ENCODE measurements at places on chromosomes 3 and 15. TPM values are rescaled to one million over a fixed set of nuclear protein-coding genes. Genes with fewer than 3 reads are reported as not detected.

DNA sequence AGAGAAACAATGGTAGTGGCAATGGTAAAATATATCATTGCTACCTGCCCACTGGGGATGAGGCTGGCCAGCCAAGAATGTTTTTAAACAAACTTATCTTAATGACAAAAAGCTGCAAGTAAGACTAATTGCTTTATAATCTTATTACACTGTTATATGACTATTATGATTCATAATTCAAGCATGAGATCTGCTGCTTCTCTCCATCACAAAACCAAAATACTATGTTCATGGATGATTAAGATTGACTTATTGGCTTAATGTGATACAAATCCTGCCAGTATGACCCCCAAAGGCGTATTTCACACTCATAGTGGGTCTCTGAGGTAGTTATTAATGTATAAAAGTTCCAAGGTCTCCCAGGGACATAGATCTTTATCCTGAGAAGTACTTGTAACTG lies 52.6 kb downstream of the FBN1 start:
- H3K4me1 ChIP-seq, result peaks cover 7% of the 10 kb centered on the region
- H3K27me3 ChIP-seq, result no peaks in the 10 kb centered on the region
- no peaks in the 10 kb centered on the region for H3K36me3 ChIP-seq
- no peak for DNase-seq
- H3K27ac ChIP-seq, result no peak overlapping the region

Gene PIERCE2
- 1.6 TPM for total RNA-seq

DNA sequence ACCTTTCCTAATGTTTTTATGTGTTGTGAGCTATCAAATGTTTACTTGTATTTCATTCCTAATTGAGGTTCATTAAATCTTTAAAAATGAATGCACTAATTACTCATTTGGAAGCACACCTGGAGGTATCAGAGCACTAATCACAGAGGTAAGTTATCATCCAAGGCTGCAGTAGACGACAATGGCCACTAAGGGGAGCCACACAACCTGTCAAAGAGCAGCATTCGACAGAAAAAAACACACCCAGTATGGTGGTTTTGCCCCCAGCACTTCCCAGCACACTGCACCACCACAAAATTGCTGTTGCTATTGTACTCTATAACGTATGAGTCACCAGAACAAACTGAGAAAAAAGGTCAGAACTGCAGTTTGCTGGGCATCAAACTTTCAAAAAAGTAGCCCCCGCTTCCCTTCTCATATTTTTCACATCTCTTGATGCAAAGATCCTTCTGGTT lies 205.9 kb upstream of the IGF1R start:
- peak; percentile 72 for DNase-seq
- no peak overlapping the region for H3K4me3 ChIP-seq
- peaks cover 11% of the 10 kb centered on the region for H3K36me3 ChIP-seq
- H3K4me1 ChIP-seq, result peaks cover 16% of the 10 kb centered on the region
- H3K27ac ChIP-seq, result no peak overlapping the region

Gene WWTR1
- total RNA-seq, result 25.5 TPM

- H3K4me3 ChIP-seq, result no peak overlapping the region
- H3K4me1 ChIP-seq, result no peaks in the 10 kb centered on the region
- no peaks in the 10 kb centered on the region for H3K27me3 ChIP-seq
- no peak overlapping the region for H3K27ac ChIP-seq
Observed at GRCh38 chr3:16441371-16441875, 72.1 kb downstream of the RFTN1 start.

Gene ATP13A5
- total RNA-seq, result not detected

DNA sequence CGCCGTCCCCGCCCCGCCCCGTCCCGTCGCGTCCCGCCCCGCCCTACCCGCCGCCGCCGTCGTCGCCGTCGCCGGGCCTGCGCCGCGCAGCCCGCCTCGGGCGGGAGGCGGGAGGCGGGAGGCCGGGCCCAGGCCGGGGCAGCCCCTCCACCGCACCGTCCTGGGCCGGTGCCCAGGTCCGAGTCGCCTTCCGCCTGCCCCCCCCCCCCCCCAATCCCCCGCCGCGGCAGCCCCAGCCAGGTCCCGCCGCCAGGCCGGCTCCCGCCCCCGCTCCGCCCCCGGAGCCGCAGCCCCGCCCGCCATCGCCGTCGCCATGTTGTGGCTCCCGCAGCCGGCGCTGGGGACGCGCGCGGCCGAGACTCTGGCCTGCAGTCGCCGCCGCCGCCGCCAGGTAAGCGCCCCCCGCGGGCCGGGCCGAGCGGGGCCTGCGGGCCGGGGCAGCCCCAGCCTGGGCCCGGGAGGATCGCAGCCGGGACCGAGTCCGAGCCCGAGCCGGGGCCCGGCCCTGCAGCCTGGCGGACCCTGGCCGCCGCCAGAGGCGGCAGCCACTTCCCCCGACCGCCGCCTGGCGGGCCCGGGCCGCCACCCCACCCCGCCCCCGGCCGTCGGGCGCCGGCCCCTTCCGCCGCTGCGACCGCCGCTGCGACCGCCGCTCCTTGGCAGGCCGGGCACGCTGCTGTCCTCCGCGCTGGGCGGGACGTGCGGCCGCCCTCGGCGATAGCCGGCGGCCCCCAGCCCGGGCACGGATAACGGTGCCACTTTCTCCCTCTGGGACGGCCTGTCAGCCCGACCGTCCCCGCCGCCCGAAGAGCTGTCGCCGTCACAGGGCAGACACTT lies at the start of gene ZNF592:
TSS of gene ZNF592 (plus strand) at position 319 of the 837 bp plus-strand sequence. CDS start 34,084 bp downstream, outside the sequence.
- peak within 1 kb of the TSS; percentile 92 for H3K4me3 ChIP-seq
- H3K36me3 ChIP-seq, result no peaks in the 10 kb centered on the region
- no peaks in the 10 kb centered on the region for H3K27me3 ChIP-seq
- H3K27ac ChIP-seq, result peak within 1 kb of the TSS; percentile 99
- DNase-seq, result peak; percentile 65

Gene TLR9
- total RNA-seq, result not detected

- peaks cover 9% of the 10 kb centered on the region for H3K36me3 ChIP-seq
- H3K4me3 ChIP-seq, result no peak overlapping the region
- peak; percentile 84 for DNase-seq
- H3K27me3 ChIP-seq, result no peaks in the 10 kb centered on the region
- no peak overlapping the region for H3K27ac ChIP-seq
Observed at GRCh38 chr15:70512772-70513362, 250.5 kb downstream of the UACA start.

Gene SRGAP3
- total RNA-seq, result 12.1 TPM

Gene MORC1
- not detected for total RNA-seq

GRCh38 chr3:11144996-11145395 lies 9.3 kb upstream of the HRH1 start:
- no peak for DNase-seq
- peaks cover 15% of the 10 kb centered on the region for H3K27me3 ChIP-seq
- H3K4me3 ChIP-seq, result no peak overlapping the region
- no peaks in the 10 kb centered on the region for H3K36me3 ChIP-seq

GRCh38 chr3:142596726-142597088 lies 514 bp downstream of the PLS1 start:
- H3K4me3 ChIP-seq, result peak overlapping the region; percentile 97
- H3K27me3 ChIP-seq, result peaks cover 4% of the 10 kb centered on the region
- peaks cover 19% of the 10 kb centered on the region for H3K4me1 ChIP-seq
- DNase-seq, result no peak
- no peak overlapping the region for H3K27ac ChIP-seq

- H3K27ac ChIP-seq, result no peak overlapping the region
- no peak overlapping the region for H3K4me3 ChIP-seq
- H3K36me3 ChIP-seq, result peaks cover 4% of the 10 kb centered on the region
- H3K4me1 ChIP-seq, result peaks cover 11% of the 10 kb centered on the region
- no peak for DNase-seq
Observed at GRCh38 chr3:13540297-13540995, 8.5 kb upstream of the FBLN2 start.

GRCh38 chr3:149967086-149967685 lies 3.5 kb downstream of the PFN2 start:
- peak overlapping the region; percentile 91 for H3K4me3 ChIP-seq
- H3K27me3 ChIP-seq, result no peaks in the 10 kb centered on the region
- DNase-seq, result no peak
- peak overlapping the region; percentile 76 for H3K27ac ChIP-seq

Gene NPAP1
- total RNA-seq, result 0.11 TPM

Gene CTXN2
- total RNA-seq, result 0.07 TPM

Gene RARRES1
- 0.16 TPM for total RNA-seq

- H3K36me3 ChIP-seq, result no peaks in the 10 kb centered on the region
- peaks cover 9% of the 10 kb centered on the region for H3K4me1 ChIP-seq
- no peak overlapping the region for H3K27ac ChIP-seq
Observed at GRCh38 chr3:7205962-7206361, 345.0 kb downstream of the GRM7 start.

DNA sequence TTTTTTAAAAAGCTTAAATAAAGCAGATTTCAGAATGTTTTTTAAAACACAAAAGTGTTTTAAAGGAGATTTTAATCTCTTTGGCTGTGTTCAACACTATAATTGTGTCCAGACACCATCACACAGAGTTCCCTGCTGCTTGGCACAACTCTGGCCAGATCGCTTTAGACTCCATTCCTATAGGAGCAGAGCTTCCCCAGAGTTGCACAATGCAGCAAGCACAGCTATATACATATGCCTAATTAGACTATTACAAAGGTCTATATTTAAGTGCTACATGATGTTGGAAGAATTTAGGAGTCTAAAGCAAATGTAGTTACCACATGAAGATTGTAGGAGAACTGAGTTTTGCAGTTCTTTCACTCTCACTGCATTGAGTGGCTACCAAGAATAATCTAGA lies 11.2 kb downstream of the SLC9A9 start:
- peaks cover 29% of the 10 kb centered on the region for H3K4me1 ChIP-seq
- H3K36me3 ChIP-seq, result no peaks in the 10 kb centered on the region
- H3K4me3 ChIP-seq, result no peak overlapping the region
- H3K27ac ChIP-seq, result no peak overlapping the region
- no peaks in the 10 kb centered on the region for H3K27me3 ChIP-seq

GRCh38 chr3:170508839-170509238 lies 77.0 kb downstream of the SLC7A14 start:
- H3K4me3 ChIP-seq, result no peak overlapping the region
- no peak for DNase-seq
- no peak overlapping the region for H3K27ac ChIP-seq
- no peaks in the 10 kb centered on the region for H3K36me3 ChIP-seq
- H3K27me3 ChIP-seq, result no peaks in the 10 kb centered on the region

- no peaks in the 10 kb centered on the region for H3K4me1 ChIP-seq
- peaks cover 29% of the 10 kb centered on the region for H3K27me3 ChIP-seq
- H3K27ac ChIP-seq, result no peak overlapping the region
- H3K36me3 ChIP-seq, result no peaks in the 10 kb centered on the region
Observed at GRCh38 chr3:128505771-128506170, 12.8 kb upstream of the GATA2 start.

Gene NLGN1
- 15.7 TPM for total RNA-seq

DNA sequence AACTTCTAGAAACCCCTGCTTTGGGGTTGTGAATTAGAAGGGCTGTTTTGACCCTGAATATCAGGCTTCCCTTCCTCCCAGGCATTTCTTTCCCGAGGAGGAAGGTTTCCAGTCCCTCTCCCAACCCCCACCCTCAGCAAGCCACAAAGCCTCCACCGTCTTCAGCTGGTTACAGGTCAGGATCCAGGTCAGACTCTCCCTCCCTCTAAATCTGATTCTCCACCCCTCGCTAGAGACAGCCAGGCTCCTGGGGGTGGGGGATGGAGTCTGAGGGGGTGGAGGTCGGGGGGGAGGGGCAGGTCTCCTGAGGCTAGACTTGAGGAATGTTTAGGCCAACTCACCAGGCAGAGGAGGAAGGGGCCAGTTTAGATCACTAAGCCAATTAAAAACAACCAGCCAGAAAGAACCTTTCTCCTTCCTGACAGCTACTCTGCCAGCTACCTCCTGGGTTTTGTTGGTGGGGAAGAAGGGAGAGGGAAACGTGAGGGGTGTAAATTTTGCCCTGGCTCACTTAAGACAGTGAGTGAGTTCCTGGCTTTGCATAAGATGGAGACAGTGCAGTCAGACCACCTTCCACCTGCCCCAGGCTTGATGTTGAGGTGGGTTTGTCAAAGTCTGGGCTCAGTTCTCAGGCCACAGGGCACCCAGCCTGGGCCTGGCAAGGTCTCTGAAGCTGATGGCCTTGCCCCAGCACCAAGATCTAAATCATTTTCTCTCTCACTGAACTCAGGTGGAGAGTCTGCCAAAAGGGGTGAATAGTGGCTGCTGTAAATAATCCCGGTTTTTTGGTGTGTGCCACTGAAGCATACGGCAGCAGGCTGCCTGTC lies 19.5 kb downstream of the BMF start:
- H3K4me3 ChIP-seq, result peak overlapping the region; percentile 13
- DNase-seq, result peak; percentile 70
- H3K4me1 ChIP-seq, result peaks cover 83% of the 10 kb centered on the region

DNA sequence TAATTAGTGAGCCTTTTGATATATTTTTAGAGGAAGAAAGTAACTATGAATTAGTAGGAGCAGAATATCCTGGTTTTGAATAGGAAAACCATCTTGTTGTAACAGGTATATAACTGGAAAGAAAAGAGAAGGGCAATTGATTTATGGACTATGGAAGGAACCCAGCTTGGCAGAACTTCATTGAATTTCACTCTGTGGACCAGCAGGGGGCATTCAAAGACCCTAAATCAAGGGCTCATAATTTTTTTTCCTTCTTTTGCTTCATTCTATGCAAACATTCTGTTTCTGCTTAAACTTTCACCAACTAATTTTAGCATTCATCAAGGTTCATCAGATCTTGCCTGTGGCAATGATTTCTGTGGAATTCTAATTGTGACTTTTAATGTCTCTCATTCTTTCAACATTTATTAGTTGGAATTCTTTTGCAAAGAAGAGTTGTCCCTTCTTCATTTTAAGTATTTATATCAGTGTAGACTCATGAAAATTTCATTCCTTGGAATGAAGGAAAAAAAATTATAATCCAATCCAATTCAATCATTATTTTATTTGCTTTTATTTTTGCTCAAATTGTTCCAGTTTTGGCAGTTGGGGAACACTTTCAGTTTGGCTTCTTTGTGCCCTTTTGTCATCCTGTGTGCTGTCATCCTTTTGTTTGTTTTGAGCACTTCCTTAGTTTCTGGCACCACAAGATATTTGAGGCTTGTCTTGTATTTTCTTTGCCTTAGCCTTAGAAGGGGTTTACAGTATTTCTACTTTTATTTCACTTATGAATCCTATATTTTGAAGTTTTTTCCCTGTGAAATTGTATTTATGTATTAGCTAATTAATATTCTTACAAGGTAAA lies 30.4 kb downstream of the NXPE3 start:
- H3K4me3 ChIP-seq, result no peak overlapping the region
- H3K4me1 ChIP-seq, result peaks cover 15% of the 10 kb centered on the region
- H3K27me3 ChIP-seq, result no peaks in the 10 kb centered on the region
- no peak for DNase-seq

- H3K36me3 ChIP-seq, result peaks cover 58% of the 10 kb centered on the region
- no peaks in the 10 kb centered on the region for H3K27me3 ChIP-seq
- peaks cover 15% of the 10 kb centered on the region for H3K4me1 ChIP-seq
- no peak overlapping the region for H3K4me3 ChIP-seq
- H3K27ac ChIP-seq, result no peak overlapping the region
Observed at GRCh38 chr3:66376568-66376967, 124.3 kb downstream of the LRIG1 start.

- no peak overlapping the region for H3K27ac ChIP-seq
- H3K36me3 ChIP-seq, result peaks cover 39% of the 10 kb centered on the region
- no peak overlapping the region for H3K4me3 ChIP-seq
- H3K4me1 ChIP-seq, result peaks cover 30% of the 10 kb centered on the region
- no peaks in the 10 kb centered on the region for H3K27me3 ChIP-seq
- DNase-seq, result no peak
Observed at GRCh38 chr3:48436477-48436787, 3.5 kb downstream of the CCDC51 start.

Gene ATP2B2
- 0.62 TPM for total RNA-seq
